ENCODE measurements at places on chromosomes 16 and 17.

DNA sequence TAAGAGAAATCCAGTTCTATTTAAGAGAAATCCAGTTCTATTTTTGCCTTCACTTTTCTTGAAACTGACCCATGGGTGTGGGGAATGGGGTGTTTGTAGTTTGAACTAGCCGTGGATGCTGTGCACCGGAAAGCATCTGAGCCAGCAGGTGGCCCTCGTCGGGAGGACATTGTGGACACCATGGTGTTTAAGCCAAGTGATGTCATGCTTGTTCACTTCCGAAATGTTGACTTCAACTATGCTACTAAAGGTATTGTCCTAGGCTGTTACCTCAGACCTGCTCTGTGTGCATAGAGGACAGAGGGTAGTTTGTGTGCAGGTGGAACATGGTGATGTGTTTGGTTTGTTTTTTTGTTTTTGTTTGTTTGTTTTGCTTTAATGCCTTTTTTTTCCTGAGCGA lies 3.3 kb downstream of the ATXN2L start:
- no peak for DNase-seq

DNA sequence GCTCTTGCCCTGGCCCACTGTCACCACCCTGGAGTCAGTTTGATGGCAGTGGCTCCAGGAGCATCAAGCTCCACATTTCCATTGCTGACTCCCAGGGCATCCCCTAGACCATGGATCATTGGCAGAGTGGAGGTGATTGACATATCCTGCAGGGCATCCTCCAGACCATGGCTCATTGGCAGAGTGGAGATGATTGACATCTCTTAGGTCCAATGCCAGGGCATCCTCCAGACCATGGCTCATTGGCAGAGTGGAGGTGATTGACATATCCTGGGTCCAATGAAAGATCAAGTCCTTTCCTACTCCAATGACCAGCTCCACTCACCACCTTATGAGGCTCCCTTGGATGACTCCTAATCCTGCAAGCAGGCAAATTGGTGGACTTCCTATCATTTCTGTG lies 174.3 kb upstream of the NLRP1 start:
- DNase-seq, result no peak

DNA sequence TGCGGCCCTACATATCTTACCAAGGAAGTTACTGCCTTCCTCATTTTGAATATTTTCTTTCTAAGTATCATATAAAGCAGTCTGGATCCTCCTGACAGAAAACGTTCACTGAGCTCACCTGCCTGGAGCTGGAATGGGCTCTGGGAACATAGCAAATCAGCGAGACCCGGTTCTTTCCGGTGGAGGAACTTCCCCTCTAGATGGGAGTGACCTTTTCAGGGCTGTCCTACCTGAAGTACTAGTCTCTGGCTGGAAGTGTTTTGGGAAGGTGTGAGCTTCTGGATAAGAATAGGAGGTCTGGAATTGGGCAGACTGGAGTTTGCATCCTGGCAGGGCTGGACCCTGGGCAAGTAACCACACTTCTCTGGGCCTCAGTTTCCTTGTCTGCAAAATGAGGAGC lies 79.3 kb downstream of the SDR42E1 start:
- DNase-seq, result no peak

DNA sequence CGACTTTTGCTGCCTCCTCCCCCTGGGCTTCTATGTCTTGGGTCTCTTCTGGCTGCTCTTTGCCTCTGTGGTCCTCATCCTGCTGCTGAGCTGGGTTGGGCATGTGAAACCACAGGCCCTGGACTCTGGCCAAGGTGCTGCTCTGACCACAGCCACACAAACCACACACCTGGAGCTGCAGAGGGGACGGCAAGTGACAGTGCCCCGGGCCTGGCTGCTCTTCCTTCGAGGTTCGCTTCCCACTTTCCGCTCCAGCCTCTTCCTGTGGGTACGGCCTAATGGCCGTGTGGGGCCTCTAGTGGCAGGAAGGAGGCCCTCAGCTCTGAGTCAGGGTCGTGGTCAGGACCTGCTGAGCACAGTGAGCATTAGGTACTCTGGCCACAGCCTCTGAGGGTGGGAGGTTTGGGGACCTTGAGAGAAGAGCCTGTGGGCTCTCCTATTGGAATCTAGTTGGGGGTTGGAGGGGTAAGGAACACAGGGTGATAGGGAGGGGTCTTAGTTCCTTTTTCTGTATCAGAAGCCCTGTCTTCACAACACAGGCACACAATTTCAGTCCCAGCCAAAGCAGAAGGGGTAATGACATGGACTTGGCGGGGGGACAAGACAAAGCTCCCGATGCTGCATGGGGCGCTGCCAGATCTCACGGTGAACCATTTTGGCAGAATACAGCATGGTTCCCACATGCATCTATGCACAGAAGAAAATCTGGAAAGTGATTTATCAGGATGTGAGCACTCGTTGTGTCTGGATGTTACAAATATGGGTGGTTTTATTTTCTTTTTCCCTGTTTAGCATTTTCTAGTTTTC lies 2.3 kb downstream of the GP1BA start:
- DNase-seq, result peak; percentile 67

DNA sequence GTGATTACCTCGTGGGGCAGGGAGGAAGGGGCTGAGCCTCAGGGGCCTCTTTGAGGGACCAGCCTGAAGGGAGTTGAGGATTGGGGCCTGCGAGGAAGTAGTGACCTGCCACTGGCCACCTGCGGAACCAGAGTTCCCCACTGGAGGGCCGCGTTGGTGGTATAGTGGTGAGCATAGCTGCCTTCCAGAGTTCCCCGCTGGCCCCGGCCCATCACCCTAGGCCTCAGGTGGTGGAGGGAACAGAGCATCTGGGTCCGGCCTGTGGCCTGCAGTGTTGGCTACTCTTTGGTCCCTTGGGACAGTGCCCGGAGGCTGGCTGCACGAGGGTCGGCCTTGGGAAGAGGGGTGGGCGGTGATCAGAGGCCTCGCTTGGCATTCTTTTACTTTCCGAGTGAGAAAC lies 20.5 kb downstream of the MGAT5B start:
- DNase-seq, result peak; percentile 13

GRCh38 chr17:62882878-62883277 lies 74.8 kb upstream of the MARCHF10 start:
- DNase-seq, result no peak

- DNase-seq, result no peak
Observed at GRCh38 chr17:42992872-42993271, 5.3 kb upstream of the RPL27 start.

- no peak for DNase-seq
Observed at GRCh38 chr17:29719469-29719868, 96.8 kb upstream of the CORO6 start.

DNA sequence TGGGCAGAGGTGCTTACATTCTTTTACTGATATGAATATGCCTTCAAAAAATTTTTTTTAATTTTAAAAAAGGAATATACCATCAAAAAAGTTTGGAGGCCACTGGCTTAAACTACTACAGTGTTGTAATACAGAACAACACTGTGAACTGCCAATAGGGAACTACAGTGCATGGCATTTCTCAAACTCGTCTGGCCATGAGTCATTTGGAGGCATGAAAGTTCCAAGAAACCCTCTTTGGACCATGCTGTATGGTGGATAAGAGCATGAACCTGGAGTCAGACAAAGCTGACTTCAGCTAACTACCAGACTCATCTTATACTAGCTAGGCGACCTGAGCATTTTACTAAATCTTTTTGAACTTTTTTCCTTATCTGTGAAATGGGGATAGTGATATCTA lies 9.2 kb upstream of the NF1 start:
- DNase-seq, result no peak

- no peak for DNase-seq
Observed at GRCh38 chr16:67902831-67903230, 9.8 kb downstream of the PSKH1 start.

DNA sequence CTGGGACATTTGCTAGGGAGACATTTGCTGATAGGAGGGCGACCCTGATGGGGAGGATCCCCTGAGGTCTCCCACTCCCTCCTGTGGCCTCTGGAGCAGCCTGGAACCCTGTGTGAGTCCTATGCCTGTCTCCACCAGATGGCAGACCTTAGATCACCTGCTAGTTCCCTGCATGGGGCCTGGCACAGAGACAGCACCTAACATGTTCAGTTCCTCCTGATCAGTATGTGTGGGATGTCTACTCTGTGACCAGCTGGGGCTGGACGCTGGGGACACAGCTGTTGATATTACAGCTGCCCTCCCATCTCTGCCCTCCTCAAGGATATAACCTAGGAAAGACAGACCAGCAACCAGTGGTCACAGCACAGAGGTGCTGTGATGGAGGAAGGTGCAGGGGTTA lies 1.1 kb upstream of the ADCY7 start:
- DNase-seq, result peak; percentile 50

- no peak for DNase-seq
Observed at GRCh38 chr17:20094777-20095176, 85.6 kb downstream of the SPECC1 start.

GRCh38 chr16:56108724-56109123 lies 82.6 kb upstream of the GNAO1 start:
- no peak for DNase-seq

DNA sequence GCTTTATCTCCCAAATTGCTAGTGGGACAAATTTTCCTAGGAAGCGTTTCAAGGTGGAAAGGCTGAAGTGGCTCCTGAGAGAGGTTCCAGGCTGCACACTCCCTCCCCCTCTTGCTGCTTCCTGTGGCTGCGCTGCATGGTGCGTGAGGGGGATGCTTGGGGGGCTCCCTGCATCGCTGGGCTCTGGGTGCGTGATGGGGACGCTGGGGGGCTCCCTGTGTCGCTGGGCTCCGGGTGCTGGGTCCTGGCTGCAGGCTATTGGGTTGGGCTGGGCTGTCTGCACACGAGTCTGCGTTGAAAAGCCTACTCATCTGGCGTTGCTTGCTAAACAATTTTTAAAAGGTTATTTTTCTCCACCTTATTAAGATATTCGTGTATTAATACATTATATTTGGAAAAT lies 30.1 kb downstream of the NDEL1 start:
- DNase-seq, result no peak

DNA sequence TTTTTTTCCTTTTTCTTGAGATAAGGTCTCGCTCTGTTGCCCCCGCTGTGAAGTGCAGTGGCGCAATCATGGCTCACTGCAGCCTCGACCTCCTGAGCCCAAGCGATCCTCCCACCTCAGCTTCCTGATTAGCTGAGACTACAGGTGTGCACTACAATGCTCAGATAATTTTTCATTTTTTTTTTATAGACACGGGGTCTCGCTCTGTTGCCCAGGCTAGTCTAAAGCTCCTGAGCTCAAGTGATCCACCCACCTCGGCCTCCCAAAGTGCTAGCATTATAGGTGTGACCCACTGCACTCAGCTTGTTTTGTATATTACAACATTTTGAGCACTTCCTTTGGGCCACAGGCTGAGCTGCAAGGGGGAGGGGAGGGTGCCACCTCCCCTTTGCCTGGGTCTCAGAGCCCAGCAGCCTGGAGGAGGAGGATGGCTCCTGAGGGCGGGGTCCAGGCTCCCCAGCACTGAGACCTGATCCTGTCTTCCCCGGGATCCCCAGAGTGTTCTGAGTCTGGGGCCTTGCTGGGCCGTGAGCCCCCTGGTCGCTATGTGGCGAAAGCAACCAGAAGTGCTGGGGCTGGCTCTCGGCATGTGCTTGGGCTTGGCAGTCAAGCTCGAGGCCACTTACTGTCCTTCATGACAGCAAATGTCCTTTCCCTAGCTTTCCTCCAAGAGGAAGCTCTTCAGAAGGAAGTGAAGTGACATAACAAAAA lies 8.1 kb downstream of the DEF8 start:
- DNase-seq, result no peak

- peak; percentile 18 for DNase-seq
Observed at GRCh38 chr16:56192986-56193945, 2.0 kb downstream of the GNAO1 start.

- no peak for DNase-seq
Observed at GRCh38 chr16:30458561-30459394, 13.1 kb upstream of the SEPHS2 start.

DNA sequence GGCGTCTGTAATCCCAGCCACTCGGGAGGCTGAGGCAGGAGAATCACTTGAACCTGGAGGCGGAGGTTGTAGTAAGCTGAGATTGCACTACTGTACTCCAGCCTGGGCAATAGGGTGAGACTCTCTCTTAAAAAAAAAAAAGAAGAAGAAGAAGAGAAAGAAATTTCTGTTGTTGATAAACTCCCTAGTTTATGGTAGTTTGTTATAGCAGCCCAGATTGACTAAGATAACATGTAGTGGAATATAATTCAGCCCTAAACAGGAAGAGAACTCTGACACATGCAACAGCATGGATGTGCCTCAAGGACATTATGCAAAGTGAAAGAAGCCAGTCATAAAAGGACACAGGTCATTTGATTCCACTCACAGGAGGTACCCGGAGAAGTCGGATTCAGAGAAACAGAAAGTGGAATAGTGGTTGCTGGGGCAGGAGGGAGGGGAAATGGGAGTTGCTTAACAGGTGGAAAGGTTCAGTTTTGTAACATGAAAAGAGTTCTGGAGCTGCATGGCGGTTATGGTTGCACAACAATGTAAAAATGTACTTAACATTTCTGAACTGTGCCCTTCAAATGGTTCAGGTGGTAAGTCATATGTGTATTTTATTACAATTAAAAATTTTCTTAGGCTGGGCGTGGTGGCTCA lies 26.0 kb upstream of the PRM1 start:
- no peak for DNase-seq
